ENCODE measurements at places on chromosomes 12 and 14.

DNA sequence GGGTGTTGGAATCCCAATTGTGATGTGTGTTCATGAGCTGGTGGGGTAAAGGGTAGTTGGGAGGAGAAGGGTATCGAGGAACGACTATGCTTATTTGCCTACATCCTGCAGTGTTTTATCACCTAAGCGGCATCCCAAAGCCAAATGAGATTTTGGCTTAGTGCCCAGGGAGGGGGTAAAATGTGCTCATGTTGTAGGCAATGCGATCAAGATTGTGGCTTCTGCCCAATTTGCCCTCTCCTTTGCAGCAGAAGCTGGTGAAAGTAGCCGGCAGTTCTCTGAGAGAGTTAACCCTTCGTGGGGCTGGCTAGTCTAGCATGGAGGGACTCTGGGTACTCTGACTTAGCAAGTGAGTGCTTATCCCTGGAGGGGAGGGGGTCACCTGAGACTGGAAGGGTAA lies 753 bp downstream of the RPH3A start:
- DNase-seq, result peak; percentile 76

DNA sequence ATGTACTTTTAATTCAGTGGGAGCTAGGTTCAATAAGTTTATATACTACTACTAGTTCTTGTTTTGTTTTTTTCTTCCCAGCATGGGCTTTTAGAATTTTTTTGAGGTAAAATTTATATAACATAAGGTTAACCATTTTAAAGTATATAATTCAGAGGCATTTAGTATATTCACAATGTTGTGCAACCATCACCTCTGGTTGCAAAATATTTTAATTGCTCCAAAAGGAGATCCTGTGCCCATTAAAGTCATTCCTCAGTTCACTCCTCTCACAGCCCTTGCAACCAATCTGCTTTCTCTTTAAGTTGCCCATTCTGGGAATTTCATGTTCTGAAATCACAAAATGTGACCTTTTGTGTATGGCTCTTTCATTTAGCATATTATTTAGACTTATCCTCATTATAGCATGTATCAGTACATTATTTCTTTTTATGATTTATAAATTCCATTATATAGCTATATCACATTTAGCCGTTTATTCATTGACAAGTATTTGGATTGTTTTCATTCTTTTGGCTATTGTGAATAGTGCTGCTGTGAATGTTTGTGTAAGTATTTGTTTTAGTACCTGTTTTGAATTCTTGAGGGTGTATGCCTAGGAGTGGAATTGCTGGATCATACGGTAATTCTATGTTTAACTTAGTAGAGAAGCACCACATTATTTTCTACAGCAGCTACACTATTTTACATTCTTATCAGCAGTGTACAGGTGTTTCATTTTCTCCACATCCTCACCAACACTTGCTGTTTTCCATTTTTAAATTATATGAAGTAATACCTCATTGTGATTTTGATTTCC lies 59.1 kb downstream of the ARHGAP5 start:
- no peak for DNase-seq

GRCh38 chr12:31492599-31493196 lies 98.2 kb downstream of the DENND5B start:
- no peak for DNase-seq

- DNase-seq, result no peak
Measured at GRCh38 chr14:28953973-28954372, 187.4 kb downstream of the FOXG1 start.

DNA sequence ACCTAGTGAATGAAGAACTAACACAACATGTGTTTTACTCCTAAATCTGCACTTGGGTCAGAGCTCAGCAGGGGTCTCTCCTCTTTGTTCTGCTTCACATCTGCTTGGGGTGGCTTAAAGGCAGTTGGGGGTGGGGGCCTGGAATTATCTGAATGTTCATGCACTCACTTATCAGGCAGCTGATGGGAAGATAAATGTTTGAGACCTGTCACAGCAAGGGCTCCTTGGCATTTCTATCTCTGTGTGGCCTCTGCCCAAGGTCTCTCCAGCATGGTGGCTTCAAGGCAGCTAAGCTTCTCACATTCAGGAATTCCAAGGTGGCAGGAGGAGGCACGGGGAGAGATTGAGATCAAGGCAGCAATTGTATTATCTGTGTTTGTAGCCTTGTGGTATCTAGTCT lies 6.4 kb upstream of the HMGA2 start:
- no peak for DNase-seq

GRCh38 chr12:9794484-9795093 lies 32.7 kb upstream of the KLRF1 start:
- no peak for DNase-seq

- no peak for DNase-seq
Measured at GRCh38 chr12:8499616-8500015, 13.7 kb upstream of the CLEC4D start.

- no peak for DNase-seq
Measured at GRCh38 chr14:60862283-60862682, 118.6 kb downstream of the TRMT5 start.

DNA sequence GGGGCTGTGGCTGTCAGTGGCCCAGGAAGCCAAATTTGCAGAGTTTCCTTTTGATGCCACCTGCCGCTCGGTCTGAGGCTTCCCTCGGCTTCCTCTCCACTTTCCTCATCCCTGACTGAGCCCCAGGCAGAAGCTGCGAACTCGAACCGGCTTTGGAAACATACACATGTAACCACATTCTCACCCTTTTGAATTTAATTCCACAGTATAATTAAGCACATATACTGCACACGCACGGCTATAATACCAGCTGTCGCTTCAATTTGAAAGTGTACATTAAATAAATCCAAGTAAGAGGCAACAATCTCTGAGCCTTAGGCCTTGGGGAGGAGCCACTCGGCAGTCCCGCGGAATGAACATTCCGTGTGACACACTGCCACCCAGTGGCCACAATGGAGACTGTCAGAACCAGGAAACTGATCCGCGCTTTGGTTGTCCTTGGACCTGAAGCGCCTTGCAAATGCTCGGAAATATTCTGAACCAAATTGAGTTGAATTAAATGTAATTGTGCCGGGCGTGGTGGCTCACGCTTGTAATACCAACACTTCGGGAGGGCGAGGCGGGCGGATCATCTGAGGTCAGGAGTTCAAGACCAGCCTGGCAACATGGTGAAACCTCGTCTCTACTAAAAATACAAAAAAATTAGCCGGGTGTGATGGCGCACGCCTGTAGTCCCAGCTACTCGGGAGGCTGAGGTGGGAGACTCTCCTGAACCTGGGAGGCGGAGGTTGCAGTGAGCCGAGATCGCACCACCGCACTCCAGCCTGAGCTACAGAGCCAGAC lies 117.9 kb upstream of the TMPO start:
- DNase-seq, result peak; percentile 78

- DNase-seq, result no peak
Measured at GRCh38 chr14:88209273-88209672, 113.8 kb downstream of the KCNK10 start.

- DNase-seq, result no peak
Measured at GRCh38 chr12:118982302-118982701, 961 bp downstream of the SRRM4 start.

GRCh38 chr14:31867570-31867969 lies 209.5 kb upstream of the ARHGAP5 start:
- DNase-seq, result no peak

DNA sequence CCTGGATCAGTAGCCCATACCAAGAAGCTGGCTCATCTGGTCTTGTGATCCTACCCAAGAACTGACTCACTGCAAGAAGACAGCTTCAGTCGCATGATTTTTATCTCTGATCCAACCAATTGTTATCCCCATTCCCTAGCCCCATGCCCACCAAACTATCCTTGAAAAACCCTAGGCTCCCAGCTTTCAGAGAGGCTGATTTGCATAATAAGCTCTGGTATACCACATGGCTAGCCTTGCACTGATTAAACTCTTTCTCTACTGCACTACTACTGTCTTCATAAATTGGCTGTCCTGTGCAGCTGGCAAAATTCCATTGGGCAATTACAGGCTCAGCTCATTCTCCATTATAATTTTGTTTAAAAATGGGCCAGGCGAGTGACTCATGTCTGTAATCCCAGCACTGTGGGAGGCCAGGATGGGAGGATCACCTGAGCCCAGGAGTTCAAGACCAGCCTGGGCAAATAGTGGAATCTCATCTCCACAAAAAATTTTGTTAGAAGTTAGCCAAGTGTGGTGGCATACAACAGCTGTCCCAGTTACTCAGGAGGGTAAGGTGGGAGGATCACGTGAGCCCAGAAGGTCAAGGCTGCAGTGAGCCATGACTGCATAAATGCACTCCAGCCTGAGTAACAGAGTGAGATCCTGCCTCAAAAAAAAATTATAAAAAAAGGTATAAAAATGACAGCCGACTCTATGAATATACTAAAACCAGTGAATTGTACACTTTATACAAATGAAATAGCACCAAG lies 76.7 kb upstream of the EIF5 start:
- no peak for DNase-seq

Measured in BE2C (cell line).